ENCODE measurements at places on chromosomes 3 and 15. TPM values are rescaled to one million over a fixed set of nuclear protein-coding genes. Genes with fewer than 3 reads are reported as not detected.
A peak's percentile ranks its signal among the peaks of the same experiment; 100 is the strongest.

The OXSR1 gene
- total RNA-seq, result 40.5 TPM

DNA sequence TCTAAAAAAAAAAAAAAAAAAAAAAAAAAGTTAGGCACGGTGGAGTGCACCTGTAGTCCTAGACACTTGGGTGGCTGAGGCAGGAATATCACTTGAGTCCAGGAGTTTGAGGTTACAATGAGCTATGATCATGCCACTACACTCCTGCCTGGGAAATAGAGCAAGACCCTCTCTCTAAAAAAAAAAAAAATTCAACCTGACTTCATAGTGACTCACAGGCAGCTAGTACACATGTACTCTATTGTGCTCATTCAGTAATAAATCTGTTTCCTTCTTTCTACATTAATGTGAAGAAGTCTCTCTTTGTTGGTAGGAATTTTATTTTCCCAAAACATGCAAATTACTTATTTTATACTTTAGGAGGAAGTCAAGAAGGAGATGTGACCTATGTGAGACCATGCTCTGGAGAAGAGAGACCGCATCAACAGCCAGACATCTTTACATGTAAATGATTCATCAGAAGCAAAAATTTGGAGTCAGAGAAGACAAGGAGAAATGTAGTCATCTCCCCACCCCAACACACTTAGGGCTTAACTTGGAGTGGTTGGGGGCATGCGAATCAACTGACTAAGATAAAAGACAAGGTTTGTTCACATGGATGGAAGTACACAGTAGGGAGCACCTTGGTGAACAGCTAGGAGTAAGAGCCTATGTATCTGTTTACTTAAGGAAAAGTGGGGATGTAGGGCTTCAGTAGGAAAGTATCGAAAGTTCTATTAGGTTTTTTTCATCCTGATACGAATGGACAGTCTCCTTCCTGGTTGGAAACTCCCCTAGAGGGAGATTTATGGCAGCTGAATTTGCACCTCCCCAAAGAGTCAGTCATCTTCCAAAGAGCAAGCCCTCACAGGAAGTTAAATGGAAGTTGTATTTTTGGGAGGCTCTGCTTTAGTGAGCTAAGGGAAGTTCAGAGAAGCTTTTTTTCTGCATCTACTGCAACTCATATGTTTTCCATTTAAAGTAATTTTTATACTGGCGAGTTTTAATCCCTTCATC is 23.0 kb upstream of the NMD3 start:
- H3K27ac ChIP-seq, result no peak overlapping the region
- no peaks in the 10 kb centered on the region for H3K4me1 ChIP-seq
- H3K4me3 ChIP-seq, result no peak overlapping the region
- H3K27me3 ChIP-seq, result no peaks in the 10 kb centered on the region
- no peak for DNase-seq

The GXYLT2 gene
- total RNA-seq, result 19.7 TPM

GRCh38 chr15:81749716-81750375 is 296.0 kb downstream of the MEX3B start:
- DNase-seq, result peak; percentile 1
- no peaks in the 10 kb centered on the region for H3K4me1 ChIP-seq
- no peak overlapping the region for H3K4me3 ChIP-seq
- H3K27me3 ChIP-seq, result no peaks in the 10 kb centered on the region
- no peak overlapping the region for H3K27ac ChIP-seq
- H3K36me3 ChIP-seq, result no peaks in the 10 kb centered on the region

The SLC9C1 gene
- total RNA-seq, result not detected

The SI gene
- total RNA-seq, result not detected

The COL8A1 gene
- 156 TPM for total RNA-seq
